Type B pancreatic cell (in vitro differentiated cells): ENCODE measurements at places on chromosomes 3 and 15.

DNA sequence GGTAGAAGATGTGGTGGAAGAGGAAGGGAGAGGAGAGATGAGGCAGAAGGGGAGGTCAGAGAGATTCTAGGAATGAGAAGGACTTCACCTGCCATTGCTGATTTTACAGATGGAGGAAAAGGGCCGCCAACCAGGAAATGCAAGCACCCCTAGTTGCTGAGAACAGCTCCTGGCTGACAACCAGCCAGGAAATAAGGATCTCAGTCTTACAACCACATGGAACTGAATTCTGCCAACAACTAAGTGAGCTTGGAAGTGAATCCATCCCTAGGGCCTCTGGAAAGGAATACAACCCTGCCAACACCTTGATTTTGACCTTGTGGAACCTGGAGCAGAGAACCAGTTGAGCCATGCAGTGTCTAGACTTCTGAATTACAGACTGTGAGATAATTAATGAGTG is 86.6 kb downstream of the EDEM1 start:
- no peaks in the 10 kb centered on the region for H3K4me1 ChIP-seq
- no peak overlapping the region for H3K4me3 ChIP-seq
- H3K36me3 ChIP-seq, result no peaks in the 10 kb centered on the region
- no peaks in the 10 kb centered on the region for H3K27me3 ChIP-seq
- DNase-seq, result no peak

- H3K27ac ChIP-seq, result peak overlapping the region; percentile 79
- peaks cover 6% of the 10 kb centered on the region for H3K4me1 ChIP-seq
- H3K4me3 ChIP-seq, result no peak overlapping the region
- peak; percentile 58 for DNase-seq
Observed at GRCh38 chr15:100721758-100722550, 119.6 kb downstream of the ASB7 start.

GRCh38 chr3:136251511-136251910 is 1.4 kb downstream of the PCCB start:
- peak overlapping the region; percentile 88 for H3K4me3 ChIP-seq
- H3K36me3 ChIP-seq, result peaks cover 5% of the 10 kb centered on the region
- H3K27ac ChIP-seq, result peak overlapping the region; percentile 92

DNA sequence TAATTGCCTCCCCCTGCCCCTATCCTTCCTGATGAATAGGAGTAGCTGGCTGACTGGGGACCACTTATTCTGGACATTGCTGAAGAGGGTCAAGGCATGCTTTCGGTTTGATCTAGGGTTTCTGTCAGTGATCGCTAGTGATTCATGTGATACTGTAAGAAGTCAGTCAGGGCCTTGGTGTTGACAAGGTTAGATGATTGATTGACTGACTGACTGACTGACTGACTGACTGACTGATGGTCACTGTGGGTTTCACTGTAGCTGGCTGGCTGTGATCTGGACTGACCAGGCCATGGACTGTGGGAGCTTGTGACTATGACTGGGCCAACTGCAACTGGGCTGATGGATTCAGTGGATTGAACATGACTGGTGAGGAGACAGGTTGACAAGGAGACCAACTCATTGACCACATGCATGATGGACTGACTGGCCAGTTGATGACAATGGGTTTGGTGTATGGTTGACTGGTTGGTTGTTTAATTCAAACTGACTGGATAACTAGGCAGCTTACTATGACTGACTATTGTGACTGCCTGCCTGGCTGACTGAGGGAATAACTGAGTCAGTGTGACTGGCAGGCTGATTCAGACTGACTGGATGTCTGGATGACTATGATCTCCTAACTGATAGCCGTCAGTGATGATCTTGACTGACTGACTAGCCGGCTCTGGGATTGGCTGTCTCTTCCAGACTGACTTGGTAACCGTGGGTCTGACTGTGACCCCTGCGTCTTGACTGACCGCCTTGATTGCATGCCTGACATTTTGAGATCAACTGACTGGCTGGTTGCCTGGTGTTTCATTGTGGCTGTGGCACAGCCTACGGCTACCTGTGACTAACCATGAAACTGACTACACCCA is 509.9 kb downstream of the SHQ1 start:
- H3K36me3 ChIP-seq, result no peaks in the 10 kb centered on the region
- H3K27ac ChIP-seq, result no peak overlapping the region
- peaks cover 16% of the 10 kb centered on the region for H3K4me1 ChIP-seq
- peaks cover 6% of the 10 kb centered on the region for H3K27me3 ChIP-seq
- no peak overlapping the region for H3K4me3 ChIP-seq

GRCh38 chr3:24863215-24863614 is 368.6 kb upstream of the THRB start:
- H3K4me1 ChIP-seq, result no peaks in the 10 kb centered on the region
- no peaks in the 10 kb centered on the region for H3K36me3 ChIP-seq
- DNase-seq, result no peak
- H3K27me3 ChIP-seq, result no peaks in the 10 kb centered on the region
- no peak overlapping the region for H3K27ac ChIP-seq

DNA sequence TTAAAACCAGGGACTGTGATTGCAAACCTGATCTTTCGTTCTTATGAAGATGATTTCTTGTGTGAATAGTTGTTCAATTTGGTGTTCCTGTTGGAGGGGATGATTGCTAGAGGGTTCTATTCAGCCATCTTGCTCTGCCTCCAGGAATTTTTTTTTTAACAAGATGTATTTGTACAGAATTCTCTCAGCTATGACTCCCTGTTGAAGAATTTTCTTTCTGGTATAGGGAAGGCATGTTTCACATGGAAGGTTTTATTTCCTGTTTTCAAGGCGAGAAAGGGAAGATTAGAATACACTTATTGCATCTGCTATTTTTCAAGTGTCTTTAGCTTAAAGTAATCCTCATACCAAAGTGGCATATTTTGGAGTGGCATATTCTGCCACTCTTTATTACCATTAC is 5.6 kb upstream of the LRRC34 start:
- no peak overlapping the region for H3K27ac ChIP-seq
- peaks cover 1% of the 10 kb centered on the region for H3K27me3 ChIP-seq
- H3K4me1 ChIP-seq, result peaks cover 20% of the 10 kb centered on the region
- no peak overlapping the region for H3K4me3 ChIP-seq
- H3K36me3 ChIP-seq, result no peaks in the 10 kb centered on the region

DNA sequence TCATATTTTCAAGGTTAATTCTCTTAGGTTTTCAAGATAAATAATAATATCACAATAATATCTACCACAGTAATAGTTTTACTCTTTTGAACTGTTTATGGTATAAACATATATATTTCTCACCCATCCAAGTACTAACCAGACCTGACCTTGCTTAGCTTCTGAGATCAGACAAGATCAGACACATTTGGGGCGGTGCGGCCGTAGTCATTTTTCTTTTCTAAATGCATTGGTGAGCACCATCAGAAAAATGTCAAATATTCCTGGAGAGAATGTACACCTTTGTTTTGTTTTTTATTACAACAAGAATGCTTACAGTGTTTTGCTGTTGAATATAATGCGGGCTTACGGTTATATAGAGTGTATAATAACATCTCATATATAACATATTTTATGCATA is 267.8 kb downstream of the ADAMTS17 start:
- H3K27ac ChIP-seq, result no peak overlapping the region
- DNase-seq, result no peak
- no peaks in the 10 kb centered on the region for H3K36me3 ChIP-seq

DNA sequence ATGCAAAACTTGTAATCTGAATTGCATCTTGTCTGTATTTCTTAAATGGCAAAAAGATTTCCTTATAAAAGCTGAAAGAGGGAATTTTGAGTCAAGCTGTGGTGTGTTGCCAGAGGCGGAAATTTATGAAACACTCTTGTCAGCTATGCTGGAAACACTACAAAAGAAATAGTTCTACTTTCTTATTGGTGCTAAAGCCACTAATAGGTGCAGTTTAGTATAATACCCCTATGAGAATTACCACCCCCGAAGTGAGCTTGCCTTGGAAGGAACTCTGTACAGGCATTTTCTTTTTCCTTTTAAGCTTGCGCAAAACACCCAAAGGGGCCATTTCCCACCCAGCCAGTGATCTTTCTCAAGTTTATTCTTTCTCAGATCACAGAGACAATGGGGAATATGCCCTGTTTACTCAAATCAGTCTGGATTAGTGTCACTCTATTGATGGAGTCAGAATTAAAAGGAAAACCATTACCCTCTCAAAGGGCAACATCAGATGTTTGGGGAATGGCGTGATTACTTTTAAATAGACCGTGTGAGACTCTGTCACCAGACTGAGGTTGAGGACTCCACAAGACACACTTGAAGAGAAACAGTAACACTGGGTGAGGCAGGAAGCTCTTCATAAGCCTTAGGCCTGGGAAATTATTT is 166.0 kb downstream of the TP63 start:
- no peak overlapping the region for H3K27ac ChIP-seq
- peaks cover 5% of the 10 kb centered on the region for H3K27me3 ChIP-seq
- H3K4me1 ChIP-seq, result peaks cover 5% of the 10 kb centered on the region
- no peaks in the 10 kb centered on the region for H3K36me3 ChIP-seq
- H3K4me3 ChIP-seq, result no peak overlapping the region

- H3K4me3 ChIP-seq, result no peak overlapping the region
- DNase-seq, result no peak
- H3K27ac ChIP-seq, result peak overlapping the region; percentile 58
- H3K4me1 ChIP-seq, result peaks cover 18% of the 10 kb centered on the region
- no peaks in the 10 kb centered on the region for H3K27me3 ChIP-seq
Observed at GRCh38 chr3:37653466-37653865, 208.2 kb upstream of the CTDSPL start.

DNA sequence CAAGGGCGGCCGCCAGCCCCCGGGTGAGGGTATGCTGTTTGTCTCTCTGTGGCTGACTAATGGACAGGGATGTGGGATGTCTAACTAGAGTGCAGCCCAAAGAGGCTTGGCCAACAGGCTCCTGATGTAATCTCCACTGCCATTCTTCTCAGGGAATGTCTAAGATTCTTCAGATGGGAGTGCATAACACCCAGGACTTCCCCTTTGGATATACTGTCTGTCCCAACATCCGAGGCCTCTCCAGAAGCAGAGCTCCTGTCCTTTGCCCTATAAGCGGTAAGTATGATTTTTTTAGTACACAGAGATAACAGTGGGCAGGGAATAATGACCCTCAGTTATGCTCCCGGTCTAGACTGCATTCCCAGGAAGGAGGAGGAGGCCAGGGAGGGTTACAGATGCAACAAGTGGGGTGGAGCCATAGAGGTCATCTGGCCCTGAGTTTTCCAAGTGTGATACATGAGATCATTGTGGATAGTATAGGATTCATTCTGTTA is 62.5 kb upstream of the SLCO2A1 start:
- no peaks in the 10 kb centered on the region for H3K27me3 ChIP-seq
- H3K4me3 ChIP-seq, result no peak overlapping the region
- no peaks in the 10 kb centered on the region for H3K36me3 ChIP-seq
- H3K27ac ChIP-seq, result no peak overlapping the region
- no peak for DNase-seq

DNA sequence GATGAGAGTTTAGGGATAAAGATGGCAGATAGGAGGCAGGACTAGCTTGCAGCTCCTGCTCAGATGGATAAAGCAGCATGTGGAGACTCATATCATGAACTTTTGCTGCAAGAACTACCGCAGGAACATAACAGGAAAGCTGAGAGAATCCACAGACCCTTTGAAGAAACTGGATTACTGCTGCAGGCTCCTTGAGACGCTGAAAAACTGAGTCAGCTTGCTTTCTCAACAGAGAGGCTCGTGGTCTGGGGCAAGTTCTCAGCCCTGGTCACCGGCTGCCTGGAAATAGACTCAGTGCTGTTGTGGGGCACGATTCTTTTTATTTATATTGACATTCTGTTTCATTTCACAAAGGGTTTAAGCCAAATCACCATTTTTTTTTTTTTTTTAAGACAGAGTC is 28.8 kb upstream of the TRIM59 start:
- DNase-seq, result no peak
- no peaks in the 10 kb centered on the region for H3K36me3 ChIP-seq
- H3K4me1 ChIP-seq, result peaks cover 15% of the 10 kb centered on the region
- H3K27ac ChIP-seq, result no peak overlapping the region

DNA sequence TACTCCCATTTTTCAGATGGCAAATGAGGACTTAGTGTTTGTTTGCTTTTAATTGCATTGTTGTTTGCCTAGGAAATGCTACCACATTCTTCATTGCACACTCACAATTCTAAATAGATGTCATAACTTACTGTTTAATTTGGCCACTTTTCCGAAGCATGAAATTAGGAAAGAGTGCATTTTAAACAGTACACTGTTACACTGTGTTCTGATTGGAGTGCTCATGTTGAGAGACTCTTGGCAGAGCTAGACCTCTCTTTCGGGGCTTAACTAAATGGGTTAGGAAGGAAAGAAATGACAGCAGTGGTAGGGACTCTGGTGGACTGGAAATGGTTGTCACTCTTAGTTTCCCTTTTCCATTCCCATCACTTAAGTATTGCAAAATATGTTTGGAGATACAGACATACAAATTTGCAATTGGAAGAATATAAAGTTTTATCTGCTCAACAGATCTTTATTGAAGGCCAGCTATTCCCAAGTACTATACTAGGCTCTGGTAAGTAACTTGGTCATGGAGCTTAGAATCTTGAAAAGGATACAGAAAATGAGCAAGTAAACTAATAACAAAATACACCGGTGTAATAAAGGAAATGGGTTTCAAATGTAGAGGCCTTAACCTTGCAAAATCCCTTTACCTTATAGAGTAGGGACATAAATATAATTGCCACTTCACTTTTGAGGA is 90.2 kb downstream of the DCUN1D1 start:
- no peaks in the 10 kb centered on the region for H3K27me3 ChIP-seq
- H3K36me3 ChIP-seq, result peaks cover 32% of the 10 kb centered on the region
- H3K27ac ChIP-seq, result no peak overlapping the region
- no peak overlapping the region for H3K4me3 ChIP-seq

DNA sequence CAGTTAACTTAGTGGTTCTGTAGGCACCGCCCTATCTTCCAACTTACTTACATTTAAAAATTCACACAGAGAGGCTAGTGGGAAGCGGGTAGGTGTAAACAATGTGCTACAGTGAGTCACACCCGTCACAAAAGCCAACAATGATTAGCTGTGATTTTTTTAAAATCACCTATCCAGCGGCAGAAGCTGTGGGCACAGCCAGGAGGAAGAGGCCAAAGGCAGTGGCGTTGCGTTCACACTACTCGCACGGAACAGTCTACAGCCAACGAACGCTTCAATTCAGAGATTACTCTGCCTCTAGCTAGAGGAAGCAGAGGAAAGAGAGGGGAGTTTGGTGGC is 2.5 kb upstream of the NLGN1 start:
- H3K27me3 ChIP-seq, result peaks cover 57% of the 10 kb centered on the region
- peaks cover 16% of the 10 kb centered on the region for H3K4me1 ChIP-seq
- peak overlapping the region; percentile 88 for H3K27ac ChIP-seq
- H3K36me3 ChIP-seq, result no peaks in the 10 kb centered on the region

DNA sequence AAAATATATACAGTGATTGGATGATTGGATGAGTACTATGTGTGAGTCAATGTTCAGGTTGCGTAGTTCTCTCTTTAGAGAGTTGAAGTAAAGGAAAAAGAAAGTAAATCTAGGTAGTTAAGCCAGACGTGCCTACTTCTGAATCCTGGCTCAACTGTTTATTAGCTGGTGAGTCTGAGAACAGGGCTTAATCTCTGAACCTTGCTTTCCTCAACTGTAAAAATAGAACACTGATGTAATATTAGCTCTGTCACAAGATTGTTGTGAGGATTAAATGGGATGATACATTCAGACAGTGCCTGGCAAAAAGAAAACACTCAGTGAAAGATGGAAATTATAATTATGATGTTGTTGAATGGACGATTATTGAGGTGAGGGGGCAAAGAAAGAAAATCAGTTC is 413.4 kb downstream of the MAGI1 start:
- H3K27ac ChIP-seq, result no peak overlapping the region
- no peak overlapping the region for H3K4me3 ChIP-seq
- H3K4me1 ChIP-seq, result peaks cover 9% of the 10 kb centered on the region
- DNase-seq, result no peak
- H3K36me3 ChIP-seq, result peaks cover 8% of the 10 kb centered on the region
- H3K27me3 ChIP-seq, result no peaks in the 10 kb centered on the region

- no peak overlapping the region for H3K4me3 ChIP-seq
- H3K36me3 ChIP-seq, result peaks cover 4% of the 10 kb centered on the region
- H3K4me1 ChIP-seq, result no peaks in the 10 kb centered on the region
- H3K27ac ChIP-seq, result no peak overlapping the region
- no peak for DNase-seq
- H3K27me3 ChIP-seq, result peaks cover 7% of the 10 kb centered on the region
Observed at GRCh38 chr15:91521996-91522395, 331.5 kb upstream of the SLCO3A1 start.
